ENCODE measurements at places on chromosomes 1 and 21. TPM values are rescaled to one million over a fixed set of nuclear protein-coding genes. Genes with fewer than 3 reads are reported as not detected.
A peak's percentile ranks its signal among the peaks of the same experiment; 100 is the strongest.

DNA sequence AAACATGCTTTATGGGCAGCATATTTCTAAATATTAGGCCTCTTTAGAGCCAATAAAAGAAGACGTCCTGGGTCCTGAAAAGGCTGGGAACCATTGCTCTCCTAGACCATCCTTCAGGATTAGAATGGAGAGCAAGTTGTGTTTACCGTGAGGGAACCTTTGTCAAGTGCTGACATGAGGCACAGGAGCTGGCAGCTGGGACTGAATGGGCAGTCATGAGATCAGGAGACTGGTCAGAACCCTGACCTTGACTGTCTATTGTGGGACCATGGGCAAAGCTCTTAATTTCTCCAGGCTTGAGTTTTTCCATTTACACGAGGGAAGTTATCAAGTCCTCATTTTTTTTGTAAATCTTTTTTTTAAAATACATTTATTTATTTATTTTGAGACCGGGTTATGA is 5.2 kb downstream of the PFKFB2 start:
- DNase-seq = no peak

DNA sequence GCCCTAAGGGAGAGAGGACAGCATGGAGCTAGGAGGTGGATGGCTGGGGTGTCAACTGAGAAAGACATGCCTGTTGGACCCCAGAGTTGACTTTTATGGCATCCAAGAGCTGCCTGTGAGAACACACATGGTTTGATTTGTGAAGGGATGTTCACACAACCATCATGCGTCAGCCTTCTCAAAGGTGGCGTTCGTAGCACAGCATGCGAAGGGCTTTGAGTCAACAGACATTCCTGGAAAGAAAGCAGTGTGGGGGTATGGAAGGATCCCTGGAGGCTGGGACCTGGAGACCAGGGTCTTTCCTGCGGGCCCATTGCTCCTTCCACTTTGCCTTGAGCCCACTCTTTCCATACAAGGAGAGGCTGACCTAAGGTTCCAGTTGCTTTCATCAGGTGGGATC is 6.4 kb upstream of the WNT3A start:
- no peak for DNase-seq

CELA3B gene
- total RNA-seq = not detected

DNA sequence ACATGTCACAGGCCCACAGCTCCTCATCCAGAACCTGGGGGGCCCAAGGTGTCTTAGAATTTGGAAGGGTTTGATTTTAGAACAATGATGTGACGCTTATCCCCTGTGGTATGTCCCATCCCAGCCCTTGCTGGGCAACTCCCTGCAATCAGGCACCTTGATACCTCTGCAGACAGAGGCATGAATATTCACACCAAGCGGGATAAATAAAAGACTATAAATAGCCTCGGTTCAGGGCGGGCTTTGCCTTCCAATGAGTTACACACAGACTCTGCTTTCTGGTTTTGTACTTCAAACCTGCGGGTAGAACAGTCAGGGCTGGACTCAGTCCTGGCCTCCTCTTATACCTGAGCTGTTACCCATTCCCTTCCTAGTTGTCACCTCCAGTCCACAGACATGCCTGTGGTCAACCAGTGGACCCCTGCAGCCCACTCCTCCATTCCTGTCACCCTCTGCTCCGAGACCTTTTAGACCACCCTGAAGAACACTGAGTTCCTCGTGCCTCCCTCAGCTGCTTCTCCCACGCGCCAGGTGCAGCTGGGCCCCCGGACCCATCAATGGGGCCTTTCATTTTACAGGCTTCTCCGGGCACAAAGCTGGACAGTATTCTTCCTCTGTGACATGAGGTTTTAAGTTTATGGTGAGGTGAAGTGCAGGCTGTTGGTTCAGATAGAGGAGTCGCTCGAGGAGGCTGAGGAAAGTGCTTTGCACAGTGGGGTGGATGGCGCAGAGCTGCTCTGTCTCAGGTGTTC is 120.1 kb upstream of the TNR start:
- DNase-seq = no peak

TRIM63 gene
- not detected for total RNA-seq

DNA sequence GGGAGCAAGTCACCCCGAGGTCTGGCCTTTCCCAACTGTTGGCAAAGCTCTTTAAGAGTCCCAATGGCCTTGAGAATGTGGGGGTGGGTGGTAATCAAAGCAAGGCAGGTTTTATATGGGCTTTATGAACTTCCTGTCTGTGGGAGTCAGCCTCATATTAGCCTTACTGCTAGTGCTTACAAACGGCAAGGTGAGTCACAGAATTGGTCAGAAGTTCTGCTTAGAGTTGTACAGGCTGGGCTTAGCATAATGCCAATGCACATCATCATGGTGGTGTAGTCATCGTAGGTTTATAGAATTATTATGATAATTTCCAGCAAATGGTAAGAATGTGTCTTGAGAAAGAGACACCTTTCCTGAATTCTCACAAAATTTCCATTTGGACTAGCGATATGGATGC is 192.7 kb upstream of the KIAA0040 start:
- peak; percentile 16 for DNase-seq

ELF3 gene
- total RNA-seq = 460 TPM

PIGP gene
- 17.1 TPM for total RNA-seq

- no peak for DNase-seq
Measured at GRCh38 chr1:83028467-83028866, 970.5 kb downstream of the TTLL7 start.

WNT3A gene
- 1.5 TPM for total RNA-seq

KCNC4 gene
- 1.6 TPM for total RNA-seq

DNA sequence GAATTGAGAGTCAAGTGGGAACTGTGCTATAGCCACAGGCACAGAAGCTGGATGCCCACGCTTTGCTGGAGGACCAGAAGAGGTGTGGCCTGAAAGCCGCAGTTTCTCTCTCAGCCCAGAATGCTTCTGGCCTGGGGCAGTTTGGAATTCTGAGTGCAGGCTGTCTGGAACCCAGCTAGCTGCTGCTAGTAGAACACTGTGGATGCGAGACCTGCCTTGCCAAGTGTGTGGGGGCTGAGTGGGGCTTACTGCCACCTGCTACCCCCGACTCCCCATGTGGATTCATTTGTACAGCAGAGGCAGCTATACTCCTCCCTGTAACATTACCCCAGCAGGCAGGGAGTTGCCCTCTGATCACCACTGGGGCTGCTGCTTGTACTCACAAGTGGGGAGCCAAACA is 12.2 kb downstream of the ADAMTS1 start:
- DNase-seq = no peak

GRCh38 chr1:40423951-40424618 is 26.2 kb upstream of the ZFP69B start:
- DNase-seq = no peak

IL10 gene
- not detected for total RNA-seq

- DNase-seq = no peak
Measured at GRCh38 chr1:219223496-219223895, 49.8 kb downstream of the LYPLAL1 start.

AMY1A gene
- not detected for total RNA-seq

TTC22 gene
- 21.8 TPM for total RNA-seq

GRCh38 chr1:165060285-165060793 is 296.2 kb downstream of the LMX1A start:
- DNase-seq = no peak

DNA sequence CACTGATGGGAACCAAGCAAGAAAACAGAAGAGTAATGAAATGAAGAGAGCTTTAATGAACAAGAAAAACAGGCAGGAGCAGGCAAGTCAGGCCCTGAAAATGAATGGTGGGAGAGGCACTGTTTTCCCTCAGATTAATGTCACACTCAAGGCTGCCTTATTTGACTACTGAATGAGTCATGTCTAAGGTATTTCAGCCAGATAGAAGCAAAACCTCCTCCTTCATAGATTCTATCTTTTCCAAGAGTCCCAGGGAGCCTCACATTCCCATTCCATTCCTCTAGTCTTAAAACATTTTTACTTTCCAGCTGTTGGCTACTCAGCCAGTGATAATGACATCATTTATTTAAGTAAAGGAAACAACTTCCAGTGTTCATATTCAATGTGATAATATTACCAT is 228.4 kb upstream of the NRIP1 start:
- peak; percentile 94 for DNase-seq
